IMR-90 (cell line): ENCODE measurements at places on chromosomes 3 and 15. TPM values are rescaled to one million over a fixed set of nuclear protein-coding genes. Genes with fewer than 3 reads are reported as not detected.
A peak's percentile ranks its signal among the peaks of the same experiment; 100 is the strongest.

DNA sequence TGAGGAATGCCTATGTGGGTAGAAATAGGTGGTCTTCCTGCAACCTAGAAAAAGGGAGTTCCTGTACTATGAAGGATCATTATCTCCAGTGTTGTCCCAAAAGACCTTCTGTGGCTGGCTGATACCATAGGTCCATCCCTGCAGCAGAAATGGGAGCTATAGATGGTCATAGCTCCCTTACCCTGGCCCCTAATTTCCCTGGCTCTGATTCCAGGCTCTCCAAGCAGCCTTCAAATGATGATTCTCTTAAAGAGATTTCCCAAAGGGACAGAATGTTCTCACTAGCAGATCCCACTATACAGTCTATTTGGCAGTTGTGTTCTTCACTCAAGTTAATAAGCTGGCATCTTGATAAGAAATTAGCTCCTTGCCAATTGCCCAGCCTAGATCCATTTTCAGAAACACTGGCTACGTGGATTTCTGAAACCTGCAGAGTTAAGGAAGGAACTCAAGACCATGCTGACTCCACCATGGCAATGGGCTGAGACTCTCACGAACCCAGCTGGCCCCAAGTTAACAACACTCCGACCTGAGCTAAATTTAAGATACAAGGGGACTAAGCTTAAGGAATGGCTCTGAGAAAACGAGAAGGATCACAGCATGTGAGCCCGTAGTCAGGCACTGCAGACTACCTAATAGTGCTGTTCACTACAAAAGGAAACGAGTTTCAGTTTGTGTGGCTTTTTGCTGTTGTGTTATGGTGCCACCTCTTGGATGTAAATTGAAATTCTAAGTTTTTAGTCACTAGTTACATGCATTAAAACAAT, 11.4 kb downstream of the C15orf40 start:
- H3K4me1 ChIP-seq, result peaks cover 2% of the 10 kb centered on the region; the same call in 1 of the 2 replicates
- H3K27me3 ChIP-seq, result no peaks in the 10 kb centered on the region
- peak overlapping the region; percentile 24; the same call in 1 of the 2 replicates for H3K4me3 ChIP-seq
- peak overlapping the region; percentile 48 for H3K27ac ChIP-seq
- H3K36me3 ChIP-seq, result no peaks in the 10 kb centered on the region

DNA sequence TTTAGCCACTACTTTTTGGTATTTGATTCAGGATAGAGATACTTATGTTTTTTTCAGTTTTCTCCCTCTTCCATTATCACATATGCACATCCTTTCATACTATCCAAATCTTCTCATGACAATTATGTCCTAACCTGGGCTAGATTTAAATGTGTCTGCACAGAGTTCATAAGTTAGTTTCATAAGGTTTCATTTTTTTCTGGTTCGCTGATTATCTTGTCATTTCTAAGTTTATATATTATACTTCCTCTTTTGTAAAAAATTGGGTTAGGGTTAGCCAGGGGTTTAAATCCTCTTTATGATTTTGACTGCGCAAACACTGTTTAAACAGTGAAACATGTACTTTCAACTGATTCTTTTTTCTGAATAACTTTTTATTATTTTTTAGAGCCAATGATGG, 148.6 kb downstream of the SST start:
- H3K4me1 ChIP-seq, result no peaks in the 10 kb centered on the region
- DNase-seq, result no peak
- no peaks in the 10 kb centered on the region for H3K36me3 ChIP-seq
- H3K4me3 ChIP-seq, result no peak overlapping the region
- no peak overlapping the region for H3K27ac ChIP-seq
- H3K27me3 ChIP-seq, result no peaks in the 10 kb centered on the region; the same call in 1 of the 2 replicates

GRCh38 chr15:73755481-73755880, 2.3 kb upstream of the INSYN1 start:
- DNase-seq, result no peak
- H3K4me3 ChIP-seq, result no peak overlapping the region
- peaks cover 78% of the 10 kb centered on the region for H3K27me3 ChIP-seq
- no peaks in the 10 kb centered on the region for H3K36me3 ChIP-seq
- H3K4me1 ChIP-seq, result no peaks in the 10 kb centered on the region

Gene CCDC14
- polyA plus RNA-seq, result 86.9 and 109 TPM in 2 replicates

GRCh38 chr3:58833491-58833890, 166.9 kb upstream of the FAM3D start:
- peaks cover 2% of the 10 kb centered on the region; the same call in 1 of the 2 replicates for H3K4me1 ChIP-seq
- H3K4me3 ChIP-seq, result no peak overlapping the region
- no peak overlapping the region for H3K27ac ChIP-seq
- DNase-seq, result no peak

DNA sequence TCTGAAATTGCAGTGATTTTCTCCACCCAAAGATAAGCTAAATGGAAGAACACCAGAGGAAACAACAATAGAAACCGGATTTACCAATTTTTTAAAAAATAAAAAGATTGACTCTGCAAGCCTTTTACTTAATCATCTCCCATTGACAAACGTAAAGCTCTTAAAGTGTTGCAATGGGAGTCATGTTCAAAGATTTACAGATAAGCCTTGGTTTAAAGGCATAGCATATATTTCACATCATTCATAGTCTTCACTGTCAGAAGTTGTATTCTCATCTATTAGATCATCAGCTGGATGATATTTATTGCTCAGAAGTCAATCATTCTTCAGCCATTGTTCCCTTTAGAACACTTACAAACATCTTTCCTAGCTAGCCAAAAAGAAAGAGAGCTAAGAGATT, 397.6 kb downstream of the GBE1 start:
- H3K4me3 ChIP-seq, result no peak overlapping the region
- no peak for DNase-seq
- H3K4me1 ChIP-seq, result no peaks in the 10 kb centered on the region

DNA sequence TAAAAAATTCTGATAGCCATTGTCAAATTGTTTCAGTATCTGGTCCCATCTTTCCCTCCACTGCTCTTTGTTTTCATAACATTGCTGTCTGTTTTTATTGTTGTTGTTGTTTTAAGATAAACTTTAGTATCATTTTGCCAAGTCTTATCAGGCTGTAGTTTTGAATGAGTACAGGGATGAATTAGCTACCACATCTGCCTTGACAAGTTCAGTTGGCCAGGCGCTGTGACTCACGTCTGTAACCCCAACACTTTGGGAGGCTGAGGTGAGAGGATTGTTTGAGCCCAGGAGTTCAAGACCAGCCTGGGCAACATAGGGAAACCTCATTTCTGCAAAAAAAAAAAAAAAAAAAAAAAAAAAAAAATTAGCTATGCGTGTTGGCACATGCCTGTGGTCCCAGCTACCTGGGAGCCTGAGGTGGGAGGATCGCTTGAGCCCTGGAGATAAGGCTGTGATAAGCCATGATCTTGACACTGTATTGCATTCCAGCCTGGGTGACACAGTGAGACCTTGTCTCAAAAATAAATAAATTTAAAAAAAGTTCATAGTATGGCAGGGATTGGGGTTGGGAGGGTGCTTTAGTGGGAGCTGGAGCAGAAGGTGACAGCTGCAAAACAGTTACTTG, 8.3 kb upstream of the ANKDD1A start:
- no peaks in the 10 kb centered on the region for H3K27me3 ChIP-seq

Gene SEMA3G
- 0.04 and 0.07 TPM in 2 replicates for polyA plus RNA-seq

Gene GABRR3
- polyA plus RNA-seq, result not detected in 2 replicates

Gene EOMES
- polyA plus RNA-seq, result not detected in 2 replicates

- peaks cover 7% of the 10 kb centered on the region for H3K4me1 ChIP-seq
- peaks cover 12% of the 10 kb centered on the region for H3K36me3 ChIP-seq
- peak overlapping the region; percentile 78 for H3K27ac ChIP-seq
Measured at GRCh38 chr3:128051459-128051836, 789 bp upstream of the SEC61A1 start.

DNA sequence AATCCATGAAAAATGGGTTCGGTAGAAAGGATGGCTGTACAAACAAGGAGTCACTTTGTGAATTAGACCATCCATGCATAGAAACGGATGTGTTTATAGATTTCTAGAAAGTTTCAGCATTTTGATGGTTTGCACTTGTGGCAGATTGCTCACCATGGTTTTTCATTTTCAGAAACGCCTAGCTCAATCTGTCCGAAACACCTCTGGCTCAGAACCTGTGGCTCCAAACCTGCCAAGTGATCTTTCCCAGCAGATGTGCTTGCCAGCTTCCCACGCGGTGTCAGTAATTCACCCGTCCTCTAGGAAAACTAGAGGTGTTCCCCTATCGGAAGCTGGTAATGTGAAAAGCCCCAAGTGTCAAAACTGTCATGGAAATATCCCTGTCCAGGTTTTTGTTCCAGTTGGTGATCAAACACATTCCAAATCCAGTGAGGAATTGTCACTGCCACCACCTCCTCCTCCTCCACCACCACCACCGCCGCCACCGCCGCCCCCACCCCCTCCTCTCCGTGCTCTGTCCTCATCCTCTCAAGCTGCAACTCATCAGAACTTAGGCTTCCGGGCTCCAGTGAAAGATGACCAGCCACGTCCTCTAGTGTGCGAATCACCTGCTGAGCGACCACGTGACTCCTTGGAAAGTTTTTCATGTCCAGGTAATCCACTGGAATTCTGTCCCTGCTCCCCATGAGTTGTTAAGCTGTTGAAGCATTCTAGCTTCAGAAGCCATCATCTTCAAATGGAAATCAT, 21.2 kb downstream of the WHAMM start:
- H3K4me3 ChIP-seq, result no peak overlapping the region
- no peak overlapping the region for H3K27ac ChIP-seq
- H3K36me3 ChIP-seq, result peaks cover 50% of the 10 kb centered on the region
- peaks cover 10% of the 10 kb centered on the region for H3K4me1 ChIP-seq

DNA sequence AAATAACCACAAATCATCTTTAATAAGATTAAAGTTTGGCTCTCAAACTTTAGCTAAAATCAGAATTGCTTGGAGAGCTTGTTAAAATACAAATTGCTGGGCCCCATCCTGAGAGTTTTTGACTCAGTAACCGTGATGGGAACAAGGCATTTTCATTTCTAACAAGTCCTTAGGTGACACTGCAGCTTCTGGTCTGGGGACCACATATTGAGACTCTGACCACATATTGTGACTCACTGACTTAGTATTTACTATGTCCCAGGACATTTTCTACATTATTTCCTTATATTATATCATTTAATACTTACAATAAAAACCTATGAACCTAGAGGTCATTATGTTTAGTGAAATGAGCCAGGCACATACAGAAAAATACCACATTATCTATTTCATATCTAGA, 164.5 kb downstream of the ZMAT3 start:
- H3K36me3 ChIP-seq, result no peaks in the 10 kb centered on the region
- H3K27ac ChIP-seq, result no peak overlapping the region
- H3K4me1 ChIP-seq, result no peaks in the 10 kb centered on the region
- no peaks in the 10 kb centered on the region for H3K27me3 ChIP-seq
- H3K4me3 ChIP-seq, result no peak overlapping the region

Gene CCDC54
- polyA plus RNA-seq, result not detected in 2 replicates
